AG20443 (cell line): ENCODE measurements at places on chromosomes 3 and 15.

GRCh38 chr3:33388374-33389100 is 51.7 kb downstream of the UBP1 start:
- DNase-seq: no peak

GRCh38 chr3:40387001-40387894 is at the start of gene ENTPD3:
TSS of gene ENTPD3 (plus strand) at chr3:40387184. CDS start at chr3:40388058, 874 bp downstream.
- peak; percentile 67 for DNase-seq

- peak; percentile 57 for DNase-seq
Observed at GRCh38 chr15:85582131-85583079, 202.0 kb downstream of the AKAP13 start.

GRCh38 chr3:159922861-159923312 is 65.7 kb upstream of the IL12A start:
- no peak for DNase-seq

DNA sequence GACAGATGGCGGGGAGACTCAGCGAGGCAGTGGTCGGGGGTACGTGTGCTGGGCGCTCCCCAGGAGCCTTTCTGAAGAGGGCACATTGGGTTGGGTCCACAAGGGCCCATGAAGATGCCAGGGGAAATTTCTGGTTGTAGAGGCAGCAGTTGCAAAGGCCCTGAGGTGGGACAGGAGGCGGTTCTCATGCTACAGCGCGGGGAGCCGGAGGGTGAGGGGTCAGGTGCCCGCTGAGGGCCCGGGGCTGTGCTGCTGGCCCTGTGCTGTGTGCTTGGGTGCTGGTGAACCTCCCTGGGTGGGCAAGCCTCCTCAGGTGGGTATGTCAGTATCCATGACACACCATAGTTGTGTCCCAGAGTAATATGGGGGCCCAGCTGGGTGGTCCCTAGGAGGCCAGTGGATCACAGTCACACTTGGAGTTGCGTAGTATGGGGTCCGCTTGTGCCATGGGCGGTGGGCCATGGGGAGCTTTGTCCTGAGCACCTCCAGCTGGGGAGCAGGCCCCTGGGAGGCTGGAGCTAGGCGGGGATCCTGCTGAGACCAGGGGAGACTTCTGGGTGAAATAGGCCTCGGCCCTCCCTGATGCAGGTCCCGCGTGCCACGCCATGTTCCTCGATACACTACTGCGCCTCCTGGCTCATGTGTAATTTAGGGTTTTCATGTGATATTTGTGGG is 44.3 kb downstream of the PLXNA1 start:
- no peak for DNase-seq

- no peak for DNase-seq
Observed at GRCh38 chr15:77516076-77516475, 95.4 kb downstream of the HMG20A start.

GRCh38 chr3:145133281-145133680 is 1027.7 kb downstream of the PLOD2 start:
- DNase-seq: no peak

- DNase-seq: no peak
Observed at GRCh38 chr3:52860424-52860768, 25.6 kb upstream of the MUSTN1 start.

GRCh38 chr15:52657338-52657737 is 21.9 kb downstream of the ATOSA start:
- peak; percentile 58 for DNase-seq

DNA sequence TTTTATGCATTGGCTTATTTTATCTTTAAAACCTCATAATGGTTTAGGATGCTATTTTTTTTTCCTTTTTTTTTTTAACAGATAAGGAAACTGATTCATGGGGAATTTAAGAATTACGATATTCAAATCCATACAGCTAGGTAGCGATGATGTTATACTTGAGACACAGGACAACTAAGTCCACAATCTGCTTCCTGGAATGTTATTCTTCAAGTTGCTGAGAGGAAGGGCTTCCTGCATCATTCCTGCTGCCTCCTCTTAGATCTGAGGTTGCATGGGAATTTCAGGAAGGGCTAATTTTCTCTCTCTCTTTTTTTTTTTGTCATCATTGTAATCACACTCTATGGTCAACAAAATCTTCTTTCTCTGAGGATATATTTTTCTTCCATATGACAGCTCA is 595.5 kb downstream of the GRM7 start:
- no peak for DNase-seq

DNA sequence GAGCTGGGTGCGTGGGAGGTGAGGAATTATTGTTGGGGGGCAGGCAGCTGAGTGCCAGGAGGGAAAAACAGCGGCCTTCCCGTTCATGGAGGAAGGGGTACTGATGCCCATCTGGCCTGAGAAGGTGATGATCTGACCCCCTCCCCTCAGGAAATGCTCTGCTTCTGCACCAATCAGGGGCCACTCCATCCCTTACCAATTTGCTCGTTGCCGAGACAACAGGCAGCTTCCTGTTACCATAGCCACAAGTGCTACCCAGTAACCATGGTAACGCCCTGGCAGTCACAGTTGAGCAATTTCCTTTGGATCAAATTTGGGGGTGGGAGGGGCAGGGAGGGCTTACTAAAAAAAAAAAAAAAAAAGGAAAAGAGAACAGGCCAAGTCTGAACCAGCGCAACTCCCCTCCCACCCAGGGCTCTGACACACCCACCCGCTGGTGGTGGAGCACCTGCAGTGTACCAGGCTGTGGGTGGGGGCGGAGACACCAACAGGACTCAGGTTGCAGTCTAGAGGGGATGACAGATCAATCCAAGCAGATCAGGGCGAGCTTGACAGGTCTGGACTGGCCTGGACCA is 13.7 kb downstream of the CELF6 start:
- no peak for DNase-seq

DNA sequence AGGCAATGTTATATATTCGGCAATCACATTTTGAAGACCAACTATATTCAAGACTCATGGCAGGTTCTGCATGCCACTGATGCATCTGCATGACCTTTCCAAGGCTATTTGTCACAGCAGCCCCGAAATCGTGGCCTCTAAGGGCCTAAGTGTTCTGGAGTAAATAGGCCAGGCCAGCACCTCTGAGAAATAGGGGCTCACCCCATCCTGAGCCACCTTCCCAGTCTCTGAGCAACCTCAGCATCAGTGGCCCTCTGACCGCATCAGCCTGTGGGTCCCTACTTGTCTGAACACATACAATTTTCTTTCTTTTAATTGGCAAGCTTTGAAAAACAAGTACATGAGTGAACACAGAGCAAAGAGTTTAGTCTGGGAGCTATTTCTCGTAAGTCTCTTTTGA is 45.9 kb upstream of the THBS1 start:
- no peak for DNase-seq

- peak; percentile 81 for DNase-seq
Observed at GRCh38 chr15:48617619-48618018, 27.9 kb downstream of the FBN1 start.

DNA sequence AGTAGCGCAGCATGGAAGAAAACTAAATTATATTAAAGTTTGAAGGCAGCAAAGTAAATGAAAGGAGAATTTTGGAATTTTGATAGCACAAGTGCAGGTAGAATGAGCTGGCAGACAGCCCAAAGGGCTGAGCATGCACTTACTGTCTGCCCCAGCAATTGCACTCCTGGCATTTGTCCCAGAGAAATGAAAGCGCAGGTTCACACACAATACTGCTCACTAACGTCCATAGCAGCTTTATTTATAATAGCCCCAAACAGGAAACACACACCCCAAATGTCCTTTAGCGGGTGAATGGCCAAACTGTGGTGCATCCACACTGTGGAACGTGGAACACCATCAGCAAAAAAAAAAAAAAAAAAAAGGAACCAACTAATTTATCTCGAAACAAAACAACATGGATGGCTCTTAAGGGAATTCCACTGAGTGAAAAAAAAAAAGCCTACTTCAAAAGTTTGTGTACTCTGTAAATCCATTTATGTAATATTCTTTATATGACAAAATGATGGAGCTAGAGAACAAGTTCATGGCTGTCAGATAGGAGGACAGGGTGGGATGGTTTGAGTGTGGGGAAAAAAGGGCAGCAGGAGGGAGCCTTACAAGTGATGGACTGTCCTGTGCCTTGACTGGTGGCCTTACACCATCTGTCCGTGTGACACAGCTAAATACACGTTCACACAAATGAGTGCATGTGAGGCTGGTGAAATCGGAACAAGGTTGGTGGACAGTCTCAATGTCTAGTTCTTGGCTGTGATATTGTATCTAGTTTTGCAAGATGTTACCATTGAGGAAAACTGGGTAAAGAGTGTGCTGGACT is 6.0 kb upstream of the TM2D3 start:
- DNase-seq: no peak

GRCh38 chr3:147843331-147843730 is 434.2 kb downstream of the ZIC1 start:
- DNase-seq: no peak
